Mesenteric fat pad (tissue), 1 donor: ENCODE measurements at places on chromosomes 11 and 22. TPM values are rescaled to one million over a fixed set of nuclear protein-coding genes. Genes with fewer than 3 reads are reported as not detected.

Gene CHRDL2
- total RNA-seq, result 0.67 TPM

Gene SCN4B
- total RNA-seq, result 2.3 TPM

GRCh38 chr22:19088866-19089595, 33.2 kb downstream of the DGCR2 start:
- no peak for DNase-seq

DNA sequence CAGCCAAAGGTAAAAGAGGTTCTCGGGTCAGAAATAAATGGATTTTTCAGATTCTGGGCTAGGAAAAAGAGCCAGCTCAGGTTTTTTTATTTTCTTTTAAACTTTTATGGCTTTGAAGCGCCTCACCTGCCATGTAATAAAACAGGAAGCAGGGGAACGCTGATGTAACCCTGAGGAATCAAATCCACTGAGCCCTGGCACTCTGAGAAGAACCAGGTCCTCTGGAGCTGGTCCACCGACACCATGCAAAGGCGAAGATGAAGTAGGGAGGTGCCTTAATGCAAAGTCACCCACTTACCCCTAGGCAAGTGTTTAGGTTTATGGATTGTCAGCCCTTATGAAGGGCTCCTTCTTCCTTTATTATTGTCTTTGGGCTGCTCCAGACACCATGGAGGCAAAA, 1.6 kb downstream of the PAMR1 start:
- no peak for DNase-seq

- no peak for DNase-seq
Measured at GRCh38 chr22:38758276-38758945, 2.6 kb upstream of the SUN2 start.

- no peak for DNase-seq
Measured at GRCh38 chr11:14768526-14769188, 123.4 kb downstream of the CYP2R1 start.

GRCh38 chr11:69357458-69358397, 63.8 kb downstream of the MYEOV start:
- DNase-seq, result peak; percentile 47

DNA sequence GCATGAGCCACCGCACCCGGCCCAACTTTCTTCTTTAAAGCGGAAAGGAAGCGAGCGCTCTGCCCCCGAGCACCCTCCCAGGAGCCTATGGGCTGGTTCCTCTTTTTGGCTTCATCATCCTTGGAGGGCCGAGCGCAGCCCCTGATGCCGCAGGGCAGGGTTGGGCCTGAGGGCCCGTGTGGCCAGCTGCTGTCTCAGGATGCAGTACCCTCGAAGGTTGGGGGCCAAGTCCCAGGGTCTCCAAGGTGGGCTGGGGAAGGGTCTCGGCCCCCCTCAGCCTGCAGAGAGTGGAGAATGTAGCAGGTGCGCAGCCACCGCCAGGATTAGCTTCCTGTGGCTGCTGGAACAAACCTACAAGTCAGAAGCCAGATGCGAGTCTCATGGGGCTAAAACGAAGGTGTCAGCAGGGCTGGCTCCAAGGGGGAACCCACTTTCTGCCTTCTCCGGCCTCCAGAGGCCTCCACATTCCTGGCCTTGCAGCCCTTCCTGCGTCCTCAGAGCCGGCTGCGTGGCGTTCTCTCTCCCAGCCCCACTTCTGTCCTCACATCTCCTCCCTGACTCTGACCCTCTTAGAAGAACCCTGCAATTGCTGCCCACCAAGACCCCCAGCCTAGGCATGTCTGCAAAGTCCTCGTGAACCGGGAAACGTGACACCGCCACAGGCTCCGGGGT, 2.9 kb downstream of the PANX2 start:
- DNase-seq, result no peak

DNA sequence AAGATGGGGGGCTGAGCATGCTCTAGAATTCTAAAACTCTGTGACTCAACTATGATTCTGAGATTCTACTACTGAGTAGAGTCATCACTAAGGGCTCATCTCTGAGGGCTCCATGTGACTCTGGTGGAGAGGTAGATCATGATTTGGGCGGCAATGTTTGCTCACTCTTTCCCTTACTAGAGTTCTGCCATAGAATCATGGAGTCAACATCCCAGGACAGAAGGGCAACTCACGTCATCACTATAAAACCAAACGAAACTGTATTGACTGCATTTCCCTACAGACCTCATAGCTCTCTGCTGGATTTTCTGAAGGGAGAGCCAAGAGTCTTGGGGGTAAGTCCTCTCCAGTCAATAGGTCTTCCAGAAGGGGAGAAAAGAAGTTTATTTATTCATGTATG, at the start of gene MS4A14:
Gene MS4A14, plus strand, starts transcription at position 78 of the 400 bp plus-strand sequence. Its CDS starts 120 bp downstream, at position 198.
- DNase-seq, result no peak

DNA sequence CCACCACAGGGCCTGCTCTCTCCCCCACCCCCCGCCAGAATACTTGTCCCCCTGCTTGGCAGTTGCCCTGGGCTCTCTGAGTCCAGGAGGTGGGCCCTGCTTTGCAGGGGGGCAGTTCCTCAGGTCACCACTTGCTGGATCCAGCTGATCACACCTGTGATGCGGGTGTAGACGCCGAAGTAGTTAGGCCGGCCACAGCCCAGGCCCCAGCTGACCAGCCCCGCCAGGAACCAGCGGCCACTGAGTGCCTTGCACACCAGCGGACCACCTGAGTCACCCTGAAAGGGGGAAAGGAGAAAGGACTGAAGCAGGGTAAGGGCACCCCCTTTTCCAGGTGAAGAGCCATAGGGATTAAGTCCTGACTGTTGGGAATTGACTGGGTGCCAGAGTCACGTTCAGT, 14.4 kb downstream of the KCTD17 start:
- no peak for DNase-seq

GRCh38 chr11:61533401-61533800, 24.9 kb downstream of the LRRC10B start:
- DNase-seq, result no peak

DNA sequence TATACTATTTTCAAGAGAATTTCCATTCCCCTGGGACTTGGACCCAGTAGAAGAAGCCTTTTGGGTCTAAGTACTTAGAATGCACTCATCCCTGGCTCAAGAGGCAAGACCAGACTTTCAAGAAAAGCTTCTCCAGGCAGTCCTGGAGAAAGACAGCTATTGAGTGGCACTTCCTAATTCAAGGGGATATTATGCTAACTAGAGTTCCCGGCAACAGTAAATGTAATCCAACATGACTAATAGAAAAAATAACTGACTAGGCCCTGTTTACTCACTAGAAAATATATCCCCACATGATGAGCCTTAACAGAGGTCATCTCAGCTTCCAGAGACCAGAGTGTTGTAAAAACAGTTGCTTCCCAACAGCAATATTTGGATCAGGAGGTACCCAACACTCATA, 47.2 kb upstream of the AKIP1 start:
- DNase-seq, result no peak

- DNase-seq, result no peak
Measured at GRCh38 chr11:73784080-73784634, 3.5 kb upstream of the MRPL48 start.
